ENCODE measurements at places on chromosomes 7 and 10. TPM values are rescaled to one million over a fixed set of nuclear protein-coding genes. Genes with fewer than 3 reads are reported as not detected.

DNA sequence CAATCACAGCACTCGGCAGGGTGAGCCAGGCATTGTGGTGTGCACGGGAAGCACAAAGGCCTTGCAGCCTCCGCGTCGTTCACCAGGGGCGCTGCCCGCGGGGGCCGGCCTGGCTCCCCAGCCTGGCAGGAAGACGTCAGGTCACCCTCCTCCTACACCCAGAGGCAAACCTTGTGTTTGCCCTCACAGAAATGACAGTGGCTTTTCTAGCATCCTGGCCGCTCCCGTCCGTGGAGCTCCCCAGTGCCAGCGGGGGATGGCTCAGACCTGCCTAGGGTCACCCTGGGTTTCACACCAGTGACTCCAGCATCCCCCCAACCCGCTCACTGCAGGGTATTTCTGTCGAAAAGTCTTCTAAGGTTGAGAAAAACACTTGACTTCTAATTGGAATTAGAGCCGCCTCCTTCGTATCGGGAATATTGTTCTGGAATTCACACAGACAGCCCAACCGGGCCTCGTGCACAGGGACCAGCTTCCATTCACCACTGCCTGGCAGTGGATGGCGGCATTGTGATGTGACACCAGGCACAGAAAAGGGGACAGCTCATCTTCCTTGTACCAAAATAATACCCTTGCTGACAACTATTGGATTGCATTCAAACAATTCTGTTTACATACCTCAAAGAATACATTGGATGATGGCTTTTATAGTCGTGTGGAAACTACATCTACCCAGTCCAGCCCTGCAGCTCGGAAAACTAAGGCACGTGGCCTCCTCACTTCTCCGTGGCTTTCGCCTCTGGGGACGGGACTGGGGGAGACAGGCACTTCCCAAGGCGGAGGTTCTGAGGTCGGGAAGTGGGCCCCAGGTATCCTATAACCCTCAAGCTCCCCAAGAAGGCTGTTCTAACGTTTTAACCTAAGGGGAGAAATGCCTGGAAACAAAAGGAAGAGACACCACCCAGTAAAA lies 109.0 kb downstream of the EBF3 start:
- no peak overlapping the region for H3K4me3 ChIP-seq
- no peaks in the 10 kb centered on the region for H3K36me3 ChIP-seq
- H3K27me3 ChIP-seq = no peaks in the 10 kb centered on the region
- H3K27ac ChIP-seq = no peak overlapping the region
- no peak for DNase-seq

DNA sequence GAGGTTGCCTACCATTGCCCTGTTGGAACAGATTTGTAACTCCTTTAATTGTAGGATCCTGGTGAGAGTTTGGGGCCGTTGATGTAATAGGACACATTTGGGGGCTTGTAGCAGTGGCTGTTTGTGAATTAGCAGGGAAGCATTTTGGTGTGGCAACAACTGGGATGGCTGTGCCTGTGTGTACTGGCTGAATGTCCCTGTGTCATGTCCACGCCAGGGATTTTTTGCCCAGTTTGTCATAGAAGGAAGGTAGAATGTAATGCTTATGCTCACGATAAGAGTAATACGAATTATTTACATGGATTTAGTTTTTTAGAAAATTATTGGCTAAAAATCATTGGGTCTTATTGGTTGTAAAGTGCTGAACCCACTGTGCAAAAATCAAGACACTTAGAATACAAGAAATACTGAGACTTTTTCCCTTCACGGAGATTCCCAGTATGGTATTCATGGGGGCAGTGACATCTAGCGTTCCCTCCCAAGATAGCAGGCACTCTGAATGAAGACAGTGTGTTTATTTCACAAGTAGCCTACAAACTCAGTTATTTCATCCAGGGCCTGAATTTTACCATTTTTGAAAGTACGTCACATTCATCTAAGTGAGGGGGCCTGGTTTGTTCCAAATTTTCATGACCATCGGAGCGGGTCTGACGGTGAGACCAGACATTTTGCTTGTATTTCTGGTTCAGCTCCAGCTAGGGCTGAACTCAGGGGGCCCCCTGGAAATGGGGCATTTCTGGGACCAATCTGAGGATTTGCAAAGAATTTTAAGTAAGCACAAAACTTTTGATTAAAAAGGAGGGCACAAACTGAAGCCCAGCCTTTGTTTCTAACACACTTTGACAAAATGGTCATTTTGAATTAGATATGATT lies 74.7 kb downstream of the CACNB2 start:
- H3K27me3 ChIP-seq = no peaks in the 10 kb centered on the region
- H3K36me3 ChIP-seq = no peaks in the 10 kb centered on the region
- peak; percentile 79 for DNase-seq
- no peak overlapping the region for H3K4me3 ChIP-seq
- H3K27ac ChIP-seq = no peak overlapping the region
- no peaks in the 10 kb centered on the region for H3K4me1 ChIP-seq

DNA sequence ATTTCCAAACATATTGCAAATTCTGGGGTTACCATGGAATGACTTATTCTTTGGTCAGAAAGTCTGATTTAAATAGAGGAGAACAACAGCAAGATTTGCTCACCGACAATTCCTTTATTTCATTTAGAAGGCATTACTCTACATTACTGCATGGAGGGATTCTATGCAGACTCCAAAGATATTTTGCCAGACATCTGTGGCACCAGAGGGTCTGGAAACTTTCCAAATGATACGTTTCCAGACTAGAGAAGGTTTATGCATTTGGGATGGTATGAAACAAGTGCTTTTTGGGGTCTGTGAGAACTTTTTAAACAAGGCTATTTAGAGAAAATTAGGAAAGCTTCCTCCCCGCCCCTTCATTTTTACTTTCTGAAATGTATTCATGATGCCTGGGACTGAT lies 125.3 kb downstream of the SAMD9 start:
- H3K36me3 ChIP-seq = no peaks in the 10 kb centered on the region
- no peaks in the 10 kb centered on the region for H3K27me3 ChIP-seq
- H3K27ac ChIP-seq = no peak overlapping the region
- H3K4me3 ChIP-seq = no peak overlapping the region
- no peak for DNase-seq

- H3K36me3 ChIP-seq = no peaks in the 10 kb centered on the region
- H3K4me1 ChIP-seq = no peaks in the 10 kb centered on the region
- DNase-seq = no peak
- H3K4me3 ChIP-seq = no peak overlapping the region
- no peak overlapping the region for H3K27ac ChIP-seq
These were observed 276.9 kb downstream of the HGF start for GRCh38 chr7:81492910-81493309.

GIMAP8 gene
- 23.2 TPM for polyA plus RNA-seq

DNA sequence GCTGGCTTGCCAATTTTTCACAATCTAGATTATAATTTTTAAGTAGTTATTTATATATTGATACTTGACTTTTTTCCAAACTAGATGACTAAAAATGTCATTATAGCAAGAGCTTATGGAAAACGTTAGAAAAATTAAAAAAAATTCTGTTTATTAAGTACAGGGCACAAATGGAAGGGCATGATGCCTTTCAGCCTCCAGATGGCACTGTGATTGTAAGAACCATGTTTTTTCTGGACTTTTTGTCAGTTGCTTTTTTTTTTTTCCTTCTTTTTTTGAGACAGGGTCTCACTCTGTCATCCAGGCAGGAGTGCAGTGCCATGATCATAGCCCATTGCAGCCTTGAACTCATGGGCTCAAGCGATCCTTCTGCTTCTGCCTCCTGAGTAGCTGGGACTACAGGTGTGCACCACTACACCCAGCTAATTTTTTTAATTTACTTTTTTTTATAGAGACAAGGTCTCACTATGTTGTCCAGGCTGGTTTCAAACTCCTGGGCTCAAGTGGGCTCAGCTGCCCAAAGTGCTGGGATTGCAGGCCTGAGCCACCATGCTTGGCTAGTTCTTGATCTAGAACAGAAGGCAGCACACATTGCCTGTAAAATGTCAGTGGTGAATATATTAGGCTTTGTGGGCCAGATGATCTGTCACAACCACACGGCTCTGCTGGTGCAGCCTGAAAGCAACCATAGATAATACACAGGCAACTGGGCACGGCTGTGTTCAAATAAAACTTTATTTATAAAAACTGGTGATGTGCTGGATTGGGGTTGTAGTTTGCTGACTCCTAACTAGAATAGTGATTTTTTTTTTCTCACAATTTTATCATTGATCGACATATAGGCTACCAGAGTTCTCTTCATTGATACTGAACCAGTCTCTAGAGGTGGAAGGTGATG lies 27.4 kb downstream of the UCMA start:
- no peaks in the 10 kb centered on the region for H3K36me3 ChIP-seq
- no peaks in the 10 kb centered on the region for H3K4me1 ChIP-seq
- H3K4me3 ChIP-seq = no peak overlapping the region
- H3K27ac ChIP-seq = no peak overlapping the region
- no peaks in the 10 kb centered on the region for H3K27me3 ChIP-seq

PAPSS2 gene
- 49.0 TPM for polyA plus RNA-seq

CUEDC2 gene
- polyA plus RNA-seq = 81.0 TPM

ADARB2 gene
- polyA plus RNA-seq = 0.80 TPM

- no peak overlapping the region for H3K27ac ChIP-seq
- H3K4me1 ChIP-seq = peaks cover 19% of the 10 kb centered on the region
- no peak for DNase-seq
- H3K27me3 ChIP-seq = no peaks in the 10 kb centered on the region
- H3K4me3 ChIP-seq = no peak overlapping the region
These were observed 58.9 kb downstream of the HIPK2 start for GRCh38 chr7:139718859-139719258.

DGKB gene
- polyA plus RNA-seq = 0.15 TPM

- no peaks in the 10 kb centered on the region for H3K36me3 ChIP-seq
- no peak overlapping the region for H3K4me3 ChIP-seq
- peak; percentile 76 for DNase-seq
- peaks cover 64% of the 10 kb centered on the region for H3K4me1 ChIP-seq
These were observed 65.5 kb downstream of the CUX1 start for GRCh38 chr7:101882595-101883564.

- H3K4me1 ChIP-seq = no peaks in the 10 kb centered on the region
- H3K27ac ChIP-seq = no peak overlapping the region
- DNase-seq = no peak
- no peaks in the 10 kb centered on the region for H3K36me3 ChIP-seq
These were observed 30.6 kb upstream of the GATA3 start for GRCh38 chr10:8023851-8024250.

GRCh38 chr7:64795176-64795575 lies 948 bp downstream of the ZNF138 start:
- H3K27me3 ChIP-seq = no peaks in the 10 kb centered on the region
- no peak overlapping the region for H3K27ac ChIP-seq
- H3K36me3 ChIP-seq = peaks cover 24% of the 10 kb centered on the region
- peak overlapping the region; percentile 75 for H3K4me3 ChIP-seq
- DNase-seq = no peak
- H3K4me1 ChIP-seq = no peaks in the 10 kb centered on the region

DNA sequence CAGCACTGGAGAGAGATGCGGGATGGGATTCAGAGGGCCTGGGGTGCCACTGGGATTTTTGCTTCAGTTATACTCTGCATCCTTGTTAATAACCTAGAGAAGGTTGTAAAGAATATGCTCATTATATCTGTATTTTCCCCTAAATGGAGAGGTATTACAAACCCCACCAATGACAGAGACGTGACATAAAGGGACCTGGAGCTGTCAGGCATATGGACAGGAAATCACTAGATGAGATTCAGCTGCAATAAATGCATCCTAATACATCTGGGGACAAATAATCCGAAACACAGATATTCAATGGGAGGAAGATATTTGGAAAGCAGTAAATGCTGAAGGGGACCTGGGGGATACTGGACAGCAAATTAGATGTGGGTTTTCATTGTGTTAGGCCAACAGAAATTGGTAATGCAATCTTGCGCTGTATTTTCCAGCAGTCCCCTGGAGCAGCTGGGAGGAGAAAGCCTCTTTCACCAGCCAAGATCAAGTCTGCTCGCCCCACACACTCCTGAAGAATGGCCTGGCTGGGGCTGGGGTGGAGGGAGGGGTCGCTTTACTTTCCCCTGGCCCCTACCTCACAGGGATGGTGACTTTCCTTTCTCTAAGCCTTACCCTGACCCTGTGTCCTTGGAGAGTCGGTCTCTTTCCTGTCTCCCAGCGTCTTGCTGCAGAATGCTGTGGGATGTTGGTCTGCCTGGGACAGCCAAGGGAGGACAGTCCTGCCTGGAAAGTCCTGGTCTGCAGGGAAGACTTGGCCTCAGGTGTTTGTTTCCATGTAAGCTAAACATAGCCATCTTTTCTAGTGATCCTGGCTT lies 653.8 kb downstream of the LRMDA start:
- no peak overlapping the region for H3K27ac ChIP-seq
- no peaks in the 10 kb centered on the region for H3K36me3 ChIP-seq
- no peaks in the 10 kb centered on the region for H3K4me1 ChIP-seq
- no peaks in the 10 kb centered on the region for H3K27me3 ChIP-seq

DNA sequence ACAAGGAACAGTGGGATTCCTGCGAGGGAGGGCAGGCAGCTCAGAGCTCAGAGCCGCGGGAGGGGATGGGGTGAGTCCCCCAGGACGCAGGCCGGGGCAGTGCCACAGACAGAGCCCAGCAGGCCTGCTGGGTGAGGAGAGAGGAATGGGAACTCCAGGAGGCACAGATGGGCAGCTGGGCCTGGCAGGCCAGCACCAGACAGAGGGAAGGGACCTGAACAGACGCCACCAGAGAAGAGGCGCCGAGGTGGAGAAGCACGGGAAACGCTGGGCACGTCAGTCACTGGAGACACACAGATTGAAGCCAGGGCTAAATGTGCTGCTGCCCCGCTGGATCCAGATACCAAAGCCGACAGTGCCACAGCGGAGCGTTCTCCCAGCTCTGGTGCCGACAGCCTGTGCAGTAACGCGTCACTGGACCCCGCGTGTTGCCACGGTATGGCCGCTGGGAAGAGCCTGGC lies 225.8 kb downstream of the MAD1L1 start:
- H3K4me1 ChIP-seq = no peaks in the 10 kb centered on the region
- H3K36me3 ChIP-seq = peaks cover 13% of the 10 kb centered on the region
- H3K27ac ChIP-seq = no peak overlapping the region
- no peaks in the 10 kb centered on the region for H3K27me3 ChIP-seq

- no peaks in the 10 kb centered on the region for H3K4me1 ChIP-seq
- no peak for DNase-seq
- no peaks in the 10 kb centered on the region for H3K27me3 ChIP-seq
These were observed 154.5 kb downstream of the RNF133 start for GRCh38 chr7:122544463-122544862.

GRCh38 chr10:6643962-6644361 lies 63.9 kb upstream of the PRKCQ start:
- no peak overlapping the region for H3K27ac ChIP-seq
- H3K4me1 ChIP-seq = no peaks in the 10 kb centered on the region
- peaks cover 6% of the 10 kb centered on the region for H3K27me3 ChIP-seq
- no peaks in the 10 kb centered on the region for H3K36me3 ChIP-seq
- H3K4me3 ChIP-seq = no peak overlapping the region

- H3K27me3 ChIP-seq = no peaks in the 10 kb centered on the region
- no peaks in the 10 kb centered on the region for H3K4me1 ChIP-seq
- no peak for DNase-seq
These were observed 59.3 kb upstream of the LRRC4 start for GRCh38 chr7:128090492-128090891.

- DNase-seq = no peak
- peaks cover 3% of the 10 kb centered on the region for H3K4me1 ChIP-seq
- H3K4me3 ChIP-seq = no peak overlapping the region
- H3K27me3 ChIP-seq = no peaks in the 10 kb centered on the region
These were observed 30.5 kb downstream of the GRK5 start for GRCh38 chr10:119237722-119238436.

ANKRD22 gene
- 1.1 TPM for polyA plus RNA-seq

WASHC2A gene
- polyA plus RNA-seq = 66.0 TPM

- H3K27me3 ChIP-seq = peaks cover 65% of the 10 kb centered on the region
- no peak for DNase-seq
- peak overlapping the region; percentile 53 for H3K4me3 ChIP-seq
These were observed 916 bp downstream of the LAMB1 start for GRCh38 chr7:108001764-108002725.

Measured in left lung (tissue), 14 donors.